Stimulated activated CD4-positive, alpha-beta T cell treated with anti-CD3 and anti-CD28 coated beads, Interleukin-15, amount 100 ng/mL, for 24 hours (primary cell): ENCODE measurements at places on chromosomes 6 and 20.

GRCh38 chr6:4582506-4583417 is 193.4 kb upstream of the CDYL start:
- DNase-seq = no peak

DNA sequence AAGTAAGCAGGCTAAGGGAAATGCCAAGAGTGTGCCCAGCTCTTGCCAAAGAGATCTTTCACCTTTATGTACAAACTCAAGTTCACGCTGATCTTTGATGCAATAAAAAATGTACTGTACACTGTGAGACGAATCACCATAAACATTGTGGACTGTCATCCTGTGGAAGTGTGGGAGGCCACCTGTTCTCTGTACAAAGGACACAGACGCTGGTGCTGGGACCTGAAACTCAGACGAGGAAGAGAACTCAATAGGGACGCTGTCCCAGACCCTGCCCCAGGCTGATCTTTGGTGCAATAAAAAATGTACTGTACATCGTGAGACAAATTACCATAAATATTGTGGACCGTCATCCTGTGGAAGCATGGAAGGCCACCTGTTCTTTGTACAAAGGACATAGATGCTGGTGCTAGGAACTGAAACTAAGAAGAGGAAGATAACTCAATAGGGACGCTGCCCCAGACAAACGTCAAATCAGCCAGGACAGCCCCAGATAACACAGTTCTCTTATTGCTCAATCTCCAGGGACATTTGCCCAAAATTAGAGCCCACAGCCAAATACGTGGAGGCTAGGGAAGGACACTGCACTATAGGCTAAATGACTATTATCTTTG is 312.7 kb upstream of the SGK1 start:
- DNase-seq = no peak

DNA sequence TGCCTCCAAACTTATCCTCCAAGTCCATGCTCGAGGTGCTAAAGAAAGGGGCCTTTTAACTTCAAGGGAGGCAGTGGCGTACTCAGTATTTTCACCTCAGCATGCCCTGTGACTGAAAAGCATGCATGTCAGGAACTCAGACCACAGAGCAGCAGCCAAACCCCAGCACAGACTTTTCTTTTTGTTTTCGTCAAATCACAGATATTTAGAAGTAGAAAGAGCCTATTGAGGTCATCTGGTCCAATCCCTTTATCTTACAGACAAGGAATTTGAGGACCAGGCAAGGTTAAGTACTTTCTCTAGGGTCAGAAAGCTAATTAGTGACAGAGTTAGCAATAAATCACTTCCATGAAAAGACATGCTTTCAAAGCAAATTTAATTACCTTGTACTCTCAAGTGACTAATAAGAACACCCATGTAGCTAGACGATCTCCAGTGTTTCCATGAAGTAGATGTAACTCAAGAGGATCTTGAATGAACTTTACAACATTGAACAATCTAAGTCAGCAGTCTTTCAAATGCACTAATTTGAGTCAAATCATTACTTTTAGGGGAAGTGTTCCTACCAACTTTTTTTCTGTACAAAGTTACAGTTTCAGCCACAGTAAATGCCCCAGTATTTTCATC is 35.9 kb downstream of the MOXD1 start:
- DNase-seq = no peak

GRCh38 chr6:6661684-6662083 is 73.2 kb downstream of the LY86 start:
- no peak for DNase-seq

DNA sequence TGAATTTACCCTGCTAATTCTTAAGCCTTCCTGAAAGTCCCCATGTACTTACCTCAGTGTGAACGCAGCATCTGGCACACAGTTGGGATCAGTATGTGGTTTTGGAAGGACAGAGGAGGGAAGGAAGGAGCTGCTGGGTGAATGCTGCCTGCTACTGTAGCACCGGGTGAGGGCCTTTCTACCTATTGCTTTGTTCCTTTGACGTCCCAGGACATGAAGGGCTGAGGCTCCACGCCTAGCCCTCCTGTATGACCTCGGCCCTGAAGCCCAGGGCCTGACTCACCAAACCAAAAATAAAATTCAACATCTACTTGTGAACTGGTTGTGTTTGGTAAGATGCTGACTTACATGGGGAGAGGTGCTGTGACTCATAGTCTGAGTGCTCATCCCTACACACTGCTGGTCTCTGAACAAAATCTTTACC is 51.1 kb downstream of the ARID1B start:
- DNase-seq = peak; percentile 24

- DNase-seq = no peak
Observed at GRCh38 chr6:32565511-32565910, 24.1 kb downstream of the HLA-DRB1 start.

GRCh38 chr6:1068068-1068467 is 243.8 kb upstream of the FOXQ1 start:
- DNase-seq = no peak

DNA sequence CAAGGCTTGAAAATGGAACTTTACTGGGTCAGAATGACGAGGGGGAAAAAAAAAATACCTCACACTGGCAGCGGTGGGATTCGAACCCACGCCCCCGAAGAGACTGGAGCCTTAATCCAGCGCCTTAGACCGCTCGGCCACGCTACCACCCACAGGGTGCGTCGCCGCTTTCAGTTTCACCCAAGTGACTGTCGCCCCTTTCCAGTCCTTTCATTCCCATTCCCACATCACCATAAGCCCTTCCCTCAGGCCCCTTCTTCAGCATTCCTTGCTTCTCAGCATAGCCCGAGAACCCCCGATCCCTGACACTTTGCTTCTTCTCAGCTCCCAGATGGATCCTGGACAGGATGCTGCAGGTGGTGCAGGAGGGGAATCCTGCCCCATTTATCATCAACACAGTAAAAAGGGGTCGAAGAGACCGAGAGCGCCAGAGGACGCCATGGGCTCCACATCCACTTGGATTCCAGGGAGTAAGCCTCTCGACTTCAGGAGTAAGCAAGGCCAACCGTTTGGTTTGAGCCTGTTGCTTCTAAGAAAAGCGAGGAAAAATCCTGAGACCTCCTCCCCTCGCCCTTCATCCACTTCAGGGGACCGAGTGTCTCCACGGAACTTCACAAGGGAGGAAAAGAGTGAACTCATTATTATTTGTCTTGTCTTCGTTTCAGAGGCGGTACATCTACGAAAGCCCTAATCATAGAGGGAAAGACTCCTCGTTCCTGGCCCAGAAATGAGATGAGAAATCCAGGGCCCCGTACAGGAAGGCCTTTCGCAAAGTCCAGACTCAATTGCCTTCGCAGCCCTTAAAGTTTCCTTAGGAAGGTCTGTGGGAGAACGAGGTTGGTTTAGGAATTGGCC is 20.0 kb upstream of the TRIM27 start:
- DNase-seq = peak; percentile 85

DNA sequence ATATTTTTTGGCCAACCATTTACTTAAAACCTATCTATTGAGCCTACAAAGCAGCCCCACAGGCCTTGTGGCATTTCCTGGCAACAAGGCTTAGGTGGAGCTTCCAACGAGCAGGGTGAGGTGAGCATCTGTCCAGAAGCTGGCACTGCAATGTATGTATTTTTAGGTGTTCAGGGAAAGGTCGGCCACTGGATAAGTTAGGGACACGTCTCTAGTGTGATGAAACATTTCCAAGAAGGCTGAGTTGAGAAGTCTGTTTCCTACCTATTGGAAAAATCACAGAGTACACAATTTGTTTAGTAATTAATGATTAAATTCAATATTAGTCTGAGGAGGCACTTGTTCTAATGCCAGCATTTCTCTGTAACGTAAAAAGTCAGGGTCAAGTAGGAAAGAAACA is 17.8 kb upstream of the RCAN2 start:
- no peak for DNase-seq

- no peak for DNase-seq
Observed at GRCh38 chr20:20531283-20531682, 163.4 kb downstream of the INSM1 start.

- DNase-seq = no peak
Observed at GRCh38 chr20:47647994-47648393, 137.3 kb downstream of the SULF2 start.

DNA sequence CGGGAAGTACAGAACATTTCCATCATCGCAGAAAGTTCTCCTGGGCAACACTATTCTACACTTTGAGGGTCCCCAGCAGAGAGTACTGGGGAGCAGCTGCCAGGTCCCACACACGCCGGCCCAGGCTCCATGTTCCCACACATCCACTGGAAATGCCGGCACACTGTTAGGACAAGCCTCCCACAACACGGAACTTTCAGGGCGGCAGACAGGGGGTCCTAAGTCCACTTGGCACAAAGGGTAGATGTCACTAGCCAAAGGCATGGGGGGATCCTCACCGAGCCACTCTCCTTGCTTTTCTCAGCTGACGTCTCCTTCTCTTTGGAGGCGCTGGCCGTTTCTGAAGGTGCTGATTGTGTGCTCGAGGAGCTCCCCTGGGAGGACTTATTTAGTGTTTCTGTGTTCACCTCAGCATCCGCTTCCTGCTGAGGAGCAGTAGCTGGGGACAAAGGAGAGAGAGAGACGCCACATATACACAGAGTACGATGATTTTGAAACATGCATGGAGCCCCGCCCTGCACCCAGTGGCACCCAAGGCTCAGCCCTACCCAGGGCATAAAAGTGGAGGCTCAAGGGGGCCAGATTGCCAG is 135.4 kb downstream of the ZMYND8 start:
- DNase-seq = no peak

DNA sequence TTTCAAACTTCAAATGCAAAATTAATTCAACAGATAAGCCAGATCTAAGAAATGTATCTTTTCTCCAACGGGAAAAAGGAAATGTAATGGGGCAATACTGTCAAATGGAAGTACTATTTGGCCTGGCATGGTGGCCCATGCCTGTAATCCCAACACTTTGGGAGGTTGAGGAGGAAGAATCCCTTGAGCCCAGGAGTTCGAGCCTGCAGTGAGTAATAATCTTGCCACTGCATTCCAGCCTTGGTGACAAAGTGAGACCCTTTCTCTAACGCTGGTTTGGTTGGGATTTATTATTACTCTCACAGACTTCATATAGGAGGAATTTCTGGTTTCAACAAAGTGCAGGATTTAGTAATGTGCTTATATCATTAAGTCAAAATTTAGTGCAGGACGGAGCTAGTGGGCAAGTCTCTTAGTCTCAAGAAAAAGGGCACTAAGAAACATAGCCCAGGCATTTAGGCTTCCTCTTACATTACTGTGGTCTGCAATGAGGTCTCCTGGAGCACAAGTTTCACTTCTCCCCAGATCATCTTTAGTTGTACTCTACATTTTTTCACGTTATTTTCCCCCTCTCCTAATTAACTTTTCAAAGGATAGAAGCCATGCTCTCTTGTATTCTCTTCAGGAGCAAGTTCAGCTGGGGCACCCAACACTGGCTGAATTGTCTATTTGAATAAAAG is 23.1 kb downstream of the TRIM27 start:
- DNase-seq = no peak
